ENCODE measurements at places on chromosomes 7 and 10. TPM values are rescaled to one million over a fixed set of nuclear protein-coding genes. Genes with fewer than 3 reads are reported as not detected.

DNA sequence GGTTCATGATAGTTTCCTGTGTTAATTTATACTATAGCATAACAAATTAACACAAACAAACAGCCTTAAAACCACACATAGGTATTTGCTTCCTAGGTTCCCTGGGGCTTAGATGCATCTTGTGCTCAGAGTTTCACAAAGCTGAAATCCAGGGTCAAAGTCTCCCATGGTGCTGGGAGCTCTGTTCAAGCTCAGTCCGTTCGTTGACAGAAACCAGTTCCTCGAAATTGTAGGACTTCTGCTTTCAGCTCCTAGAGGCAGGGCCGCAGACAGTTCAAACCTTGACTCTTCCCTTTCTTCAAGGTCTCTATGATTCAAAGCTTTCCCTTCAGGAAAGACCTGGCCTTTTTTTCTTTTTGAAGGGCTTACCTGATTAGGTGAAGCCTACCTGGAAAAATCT, 90.5 kb downstream of the VSTM2A start:
- H3K36me3 ChIP-seq, result no peaks in the 10 kb centered on the region
- no peaks in the 10 kb centered on the region for H3K4me1 ChIP-seq
- H3K27me3 ChIP-seq, result no peaks in the 10 kb centered on the region
- no peak overlapping the region for H3K27ac ChIP-seq
- no peak overlapping the region for H3K4me3 ChIP-seq

GRCh38 chr10:34994565-34995142, 95.5 kb downstream of the CUL2 start:
- H3K4me3 ChIP-seq, result no peak overlapping the region
- H3K27me3 ChIP-seq, result peaks cover 7% of the 10 kb centered on the region
- peaks cover 46% of the 10 kb centered on the region for H3K4me1 ChIP-seq
- peak; percentile 66 for DNase-seq

- peaks cover 24% of the 10 kb centered on the region for H3K27me3 ChIP-seq
- H3K36me3 ChIP-seq, result no peaks in the 10 kb centered on the region
- no peak for DNase-seq
- H3K4me1 ChIP-seq, result no peaks in the 10 kb centered on the region
- H3K27ac ChIP-seq, result no peak overlapping the region
Observed at GRCh38 chr10:84237199-84238051, 3.9 kb downstream of the LRIT1 start.

DNA sequence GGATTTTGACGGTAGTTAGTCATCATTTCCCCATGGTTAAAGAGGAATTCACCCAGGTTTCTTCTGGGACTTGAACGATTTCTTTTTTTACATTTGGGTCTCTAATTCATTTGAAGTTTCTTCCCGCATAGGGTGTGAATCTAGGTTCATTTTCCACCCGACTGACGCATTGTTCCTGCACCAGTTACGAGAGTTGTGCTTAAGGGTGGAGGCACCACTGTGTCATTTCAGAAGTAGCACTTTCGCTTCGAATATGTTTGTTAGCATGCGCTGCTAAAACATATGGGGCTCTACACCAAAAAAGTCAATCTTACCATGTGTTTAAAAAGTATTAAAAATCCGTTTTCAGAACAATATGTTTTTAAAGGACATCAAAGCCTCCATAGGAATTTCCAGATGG, 140.3 kb downstream of the VIPR2 start:
- no peaks in the 10 kb centered on the region for H3K36me3 ChIP-seq
- H3K4me3 ChIP-seq, result no peak overlapping the region
- DNase-seq, result no peak

Gene CRTAC1
- total RNA-seq, result not detected

All from HFFc6 (cell line).